ENCODE measurements at places on chromosomes 6 and 20.
A peak's percentile ranks its signal among the peaks of the same experiment; 100 is the strongest.

- no peak for DNase-seq
Observed at GRCh38 chr6:24396824-24397223, 5.9 kb upstream of the MRS2 start.

GRCh38 chr6:142871910-142872331 is 73.1 kb downstream of the HIVEP2 start:
- peak; percentile 83 for DNase-seq

DNA sequence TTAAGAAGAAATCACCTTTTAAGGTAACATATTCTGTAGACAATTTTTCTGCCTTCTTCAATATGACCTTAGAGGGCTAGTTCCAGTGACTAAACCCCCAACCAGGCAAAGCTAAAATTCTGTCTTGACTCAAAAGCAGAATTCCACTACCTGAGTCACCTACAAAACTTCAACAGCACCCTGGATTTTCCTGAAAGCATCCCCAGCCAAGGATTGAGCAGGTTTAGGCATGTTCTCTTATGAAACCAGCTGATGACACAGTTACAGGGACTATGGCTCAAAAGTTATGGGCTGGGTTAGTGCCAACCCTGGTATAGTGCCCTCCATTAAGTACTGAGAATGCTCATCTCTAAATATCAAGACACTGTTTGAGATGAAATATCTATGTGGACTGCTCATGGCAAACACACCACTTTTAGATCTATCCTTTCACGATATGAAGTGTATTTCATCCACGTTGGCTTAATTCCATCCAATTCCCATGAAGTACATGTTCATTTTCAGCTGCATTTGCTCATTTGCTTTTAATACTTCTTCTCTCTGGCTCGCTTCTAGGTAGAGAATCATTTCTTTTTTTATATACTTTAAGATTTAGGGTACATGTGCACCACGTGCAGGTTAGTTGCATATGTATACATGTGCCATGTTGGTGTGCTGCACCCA is 53.6 kb upstream of the TNFAIP3 start:
- no peak for DNase-seq

GRCh38 chr6:83108378-83108777 is 40.9 kb downstream of the DOP1A start:
- DNase-seq, result peak; percentile 28

GRCh38 chr20:58749098-58749769 is 56.6 kb downstream of the NPEPL1 start:
- DNase-seq, result no peak

GRCh38 chr6:79570129-79571029 is 33.1 kb upstream of the LCA5 start:
- DNase-seq, result peak; percentile 26

- no peak for DNase-seq
Observed at GRCh38 chr20:41029150-41029901, 704 bp downstream of the TOP1 start.

GRCh38 chr6:142692942-142693341 is 252.0 kb downstream of the HIVEP2 start:
- peak; percentile 96 for DNase-seq

DNA sequence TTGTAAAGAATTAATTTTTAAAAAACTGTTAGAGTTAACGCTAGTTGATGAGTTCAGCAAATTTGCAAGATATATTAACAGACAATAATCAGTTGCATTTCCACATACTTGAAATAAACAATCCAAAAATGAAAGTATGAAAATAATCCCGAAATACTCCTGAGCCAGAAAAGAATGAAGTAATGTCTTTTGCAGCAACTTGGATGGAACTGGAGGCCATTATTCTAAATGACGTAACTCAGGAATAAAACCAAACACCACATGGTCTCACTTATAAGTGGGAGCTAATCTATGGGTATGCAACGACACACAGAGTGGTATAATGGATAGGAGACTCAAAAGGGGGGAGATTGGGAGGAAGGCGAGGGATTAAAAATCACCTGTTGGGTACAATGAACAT is 872.9 kb upstream of the GJE1 start:
- DNase-seq, result no peak

DNA sequence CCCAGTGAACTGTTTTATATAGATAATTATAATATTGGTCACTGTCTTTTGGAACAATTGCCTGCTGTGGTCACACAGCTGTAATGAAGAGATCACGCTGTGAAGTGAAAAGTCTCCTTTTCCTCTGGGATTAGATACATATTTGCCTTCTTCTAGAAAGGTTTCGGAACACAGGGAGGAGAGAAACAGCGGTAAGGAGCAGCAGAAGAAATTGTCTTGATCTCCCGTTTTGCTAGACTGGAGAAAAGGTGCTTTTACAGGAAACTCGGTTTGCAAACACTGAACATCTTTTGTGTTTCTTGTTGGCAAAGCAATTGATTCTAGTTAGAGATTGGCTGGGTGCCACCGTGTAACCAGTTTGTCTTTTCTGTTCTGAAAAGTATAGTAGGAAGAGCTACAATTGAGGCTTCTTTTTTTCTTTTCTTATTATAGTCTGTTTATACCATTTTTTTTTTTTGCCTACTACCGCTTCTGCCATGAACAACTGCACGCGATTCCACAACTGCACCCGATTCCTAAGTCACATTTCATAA is 404.1 kb upstream of the ID4 start:
- no peak for DNase-seq

- DNase-seq, result peak; percentile 51
Observed at GRCh38 chr6:9540534-9541126, 874.2 kb downstream of the TFAP2A start.

- peak; percentile 36 for DNase-seq
Observed at GRCh38 chr6:161917645-161918044, 643.8 kb upstream of the AGPAT4 start.

DNA sequence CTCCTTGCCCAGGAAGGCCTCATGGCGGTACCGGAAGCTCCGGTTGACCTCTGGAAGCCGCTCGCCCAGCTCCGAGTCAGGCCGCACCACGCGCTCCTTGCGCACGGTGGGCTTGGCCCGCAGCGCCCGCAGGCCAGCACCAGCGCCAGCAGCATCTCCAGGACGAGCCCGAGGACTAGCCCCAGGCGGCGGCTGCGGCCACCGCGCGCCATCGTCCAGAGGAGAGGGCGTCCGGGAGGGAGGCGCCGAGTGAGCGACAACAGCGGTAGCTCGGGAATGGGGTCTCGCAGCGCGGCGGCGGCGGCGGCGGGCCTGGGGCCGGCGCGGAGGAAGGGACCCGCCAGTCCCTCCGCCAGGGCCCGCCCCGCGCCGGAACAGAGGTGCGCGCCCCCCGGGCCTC is 27.6 kb upstream of the CGA start:
- DNase-seq, result no peak

DNA sequence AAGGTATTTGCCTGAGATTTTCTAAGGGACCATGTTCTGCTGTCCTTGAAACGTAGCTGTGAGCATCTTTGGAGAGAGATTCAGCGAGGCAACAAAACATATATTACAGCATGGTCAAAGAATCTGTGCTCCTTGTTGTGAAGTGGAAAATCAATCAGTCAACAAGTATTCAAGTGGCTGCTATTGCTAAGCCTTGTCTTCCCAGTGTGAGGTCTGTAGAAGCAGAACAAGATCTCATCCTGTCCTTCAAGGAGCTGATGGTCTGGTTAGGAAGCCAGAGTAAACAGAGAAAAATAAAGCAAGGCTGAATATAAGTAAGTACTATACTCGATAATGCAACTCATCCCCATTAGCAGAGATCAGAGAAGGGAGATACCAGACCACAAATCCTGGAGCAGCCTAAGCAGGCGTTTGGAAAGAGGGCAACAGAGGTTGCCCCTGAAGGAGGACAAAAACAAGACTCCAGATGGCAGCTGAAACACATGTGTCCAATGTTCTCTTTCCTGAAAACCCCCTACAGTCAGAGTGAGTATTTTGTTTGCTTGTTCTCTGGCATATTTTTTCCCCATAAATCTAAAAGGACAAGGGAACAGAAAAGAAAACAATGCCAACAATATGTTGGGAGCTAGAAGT is 392.0 kb downstream of the SYNE1 start:
- no peak for DNase-seq

- DNase-seq, result no peak
Observed at GRCh38 chr20:63114006-63114692, 101.8 kb downstream of the YTHDF1 start.

- no peak for DNase-seq
Observed at GRCh38 chr6:32214126-32214525, 9.7 kb downstream of the NOTCH4 start.

DNA sequence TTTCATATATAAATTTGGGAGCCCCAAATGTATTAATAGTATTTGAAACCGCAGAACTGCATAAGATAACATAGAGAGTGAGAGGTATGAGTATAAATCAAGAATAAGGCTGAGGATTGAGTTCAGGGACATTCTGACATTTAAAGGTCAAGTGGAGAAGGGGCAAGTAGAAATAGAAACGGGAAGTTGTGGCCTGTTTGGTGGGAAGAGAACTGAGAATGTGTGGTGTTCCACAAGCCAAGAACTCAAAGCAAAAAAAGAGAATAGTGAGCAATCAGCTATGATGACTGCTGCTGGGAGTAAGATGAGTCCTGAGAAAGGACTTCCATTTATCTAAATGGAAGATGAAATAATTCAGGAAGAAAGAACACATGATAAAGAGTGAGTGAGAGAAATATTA is 418.4 kb downstream of the CD109 start:
- peak; percentile 9 for DNase-seq

GRCh38 chr6:16635810-16636602 is 125.3 kb downstream of the ATXN1 start:
- DNase-seq, result peak; percentile 82

DNA sequence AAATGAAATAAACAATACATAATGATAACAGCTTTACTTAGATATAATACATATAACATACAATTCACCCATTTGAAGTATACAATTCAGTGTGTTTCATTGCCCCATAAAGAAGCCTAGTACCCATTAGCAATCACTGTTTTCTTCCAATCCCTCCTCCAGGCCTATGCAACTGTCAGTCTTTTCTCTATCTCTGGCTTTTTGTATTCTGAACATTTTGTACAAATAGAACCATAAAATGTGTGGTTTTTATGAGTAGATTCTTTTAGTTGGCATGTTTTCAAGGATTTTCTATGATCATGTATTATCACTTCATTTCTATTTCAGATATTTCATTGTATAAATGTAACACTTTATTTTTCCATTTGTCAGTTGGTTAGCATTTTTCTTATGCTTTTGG is 54.6 kb upstream of the MYO6 start:
- DNase-seq, result no peak

DNA sequence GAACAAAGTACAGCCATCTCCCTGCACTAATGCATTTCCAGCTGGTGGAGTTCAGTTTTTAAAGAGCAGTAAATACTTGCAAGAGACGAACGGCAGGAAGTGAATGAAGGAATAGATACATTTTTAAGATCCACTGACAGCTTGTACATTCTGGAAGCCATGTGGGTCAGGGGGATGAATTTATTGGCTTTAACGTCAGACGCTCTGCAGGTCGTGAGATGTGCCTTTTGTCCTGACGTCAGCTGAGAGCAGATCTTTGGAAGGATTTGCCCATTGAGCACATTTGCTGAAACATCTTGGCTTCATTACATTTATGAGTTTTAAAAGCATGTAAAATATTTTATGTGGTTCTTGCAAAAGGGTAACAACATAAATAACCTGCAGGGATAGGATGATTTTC is 29.5 kb upstream of the SALL4 start:
- peak; percentile 91 for DNase-seq

- no peak for DNase-seq
Observed at GRCh38 chr20:61627791-61628415, 375.8 kb downstream of the CDH4 start.

Data from fibroblast of skin of abdomen (primary cell).